ENCODE measurements at places on chromosomes 7 and 10.

GRCh38 chr10:122515022-122515424, 45.5 kb upstream of the DMBT1 start:
- DNase-seq = no peak

GRCh38 chr7:74424291-74424880, 29.3 kb upstream of the GTF2IRD1 start:
- no peak for DNase-seq

GRCh38 chr10:78337016-78337415, 303.4 kb downstream of the RPS24 start:
- no peak for DNase-seq

DNA sequence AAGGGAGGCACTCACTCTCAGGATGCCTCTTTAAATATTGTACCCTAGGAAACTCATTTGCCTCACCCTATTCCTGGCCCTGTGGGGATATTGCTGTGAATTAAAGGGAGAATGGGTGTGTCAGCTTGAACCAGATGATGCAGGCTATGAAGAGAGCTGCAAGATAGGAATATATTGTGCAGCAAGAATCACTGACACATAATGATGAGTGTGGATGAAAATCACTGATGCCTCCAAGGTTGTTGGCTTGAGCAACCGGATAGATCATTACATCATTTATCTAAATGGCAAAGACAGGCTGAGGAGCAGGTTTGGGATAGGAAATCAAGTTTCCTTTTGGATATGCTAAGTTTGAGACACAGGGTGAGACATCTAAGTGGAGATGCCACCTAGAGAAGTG, 6.2 kb downstream of the SLC26A4 start:
- no peak for DNase-seq

GRCh38 chr7:82566752-82567151, 123.2 kb upstream of the CACNA2D1 start:
- DNase-seq = no peak

- DNase-seq = no peak
These were observed 30.8 kb downstream of the ELAPOR2 start for GRCh38 chr7:87028636-87029035.

DNA sequence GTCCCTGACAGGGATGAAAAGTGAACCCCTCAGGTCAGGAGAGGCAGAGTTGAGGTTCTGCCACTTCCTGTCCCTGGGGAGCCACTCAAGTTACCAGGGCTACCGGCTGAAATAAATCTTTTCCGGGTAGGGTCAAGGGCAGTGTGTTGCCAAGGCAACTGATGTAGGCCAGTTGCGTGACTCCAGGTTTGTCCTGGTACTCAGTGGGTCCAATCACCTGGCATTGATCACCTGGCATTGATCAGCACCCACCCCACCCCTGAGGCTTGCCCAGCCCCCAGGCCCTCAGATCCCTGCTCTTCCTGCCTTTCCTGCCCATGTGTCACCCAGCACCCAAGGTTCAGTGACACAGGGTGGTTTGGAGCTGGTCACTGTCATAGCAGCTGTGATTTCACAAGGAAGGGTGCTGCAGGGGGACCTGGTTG, 5.9 kb downstream of the SAP25 start:
- DNase-seq = no peak

- DNase-seq = no peak
These were observed 9.4 kb downstream of the HNRNPF start for GRCh38 chr10:43399320-43400310.

DNA sequence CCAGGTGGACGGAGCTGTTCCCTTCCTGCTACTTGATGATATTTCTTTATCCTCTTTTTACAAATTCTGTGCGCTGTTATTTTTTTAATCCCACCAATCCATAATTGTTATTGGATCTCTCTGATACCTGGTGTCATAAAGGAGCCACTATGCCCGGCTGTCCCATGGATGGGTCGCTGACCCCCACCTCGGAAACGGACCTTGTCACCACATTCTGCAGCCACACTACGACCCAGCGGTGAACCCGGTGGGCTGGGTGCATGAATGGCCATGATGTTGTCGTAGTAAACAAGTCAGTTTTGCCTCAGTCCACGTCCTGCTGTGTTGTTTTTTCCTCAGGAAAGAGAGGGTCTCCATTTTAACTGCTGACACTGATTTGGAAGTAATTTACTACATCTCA, 112.2 kb downstream of the PKD1L1 start:
- no peak for DNase-seq

GRCh38 chr10:71269301-71270288, 49.5 kb upstream of the SLC29A3 start:
- no peak for DNase-seq

- no peak for DNase-seq
These were observed 71.1 kb downstream of the SAMD9 start for GRCh38 chr7:93046641-93047040.

DNA sequence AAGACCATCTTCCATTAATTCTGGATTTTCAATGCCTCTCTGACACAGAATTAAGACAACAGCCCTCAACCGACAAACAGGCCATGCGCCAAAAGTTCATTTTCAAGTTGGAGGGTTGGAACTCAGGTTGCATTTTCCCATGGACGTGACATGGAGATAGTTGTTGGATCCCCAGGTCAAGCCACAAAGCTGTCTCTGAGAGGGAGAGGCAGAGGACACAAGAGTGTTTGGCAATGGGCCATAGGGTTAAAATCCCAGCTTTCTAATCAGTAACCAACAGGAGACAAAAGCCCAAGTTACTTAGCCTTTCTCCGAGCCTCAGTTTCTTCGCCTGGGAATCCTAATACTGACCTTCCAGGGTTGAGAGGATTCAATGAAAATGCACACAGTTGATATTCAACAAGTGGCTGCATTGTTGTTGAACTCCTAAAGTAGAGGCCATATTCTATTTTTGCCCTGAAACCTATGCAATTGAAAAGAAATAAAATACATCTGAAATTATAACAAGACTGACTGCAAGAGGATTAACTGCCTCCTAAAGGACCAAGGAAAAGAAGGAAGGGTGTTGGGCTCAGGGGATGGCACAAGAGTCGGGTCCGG, 44.3 kb downstream of the SORBS1 start:
- no peak for DNase-seq

GRCh38 chr10:93746844-93747284, 10.9 kb upstream of the LGI1 start:
- DNase-seq = no peak

DNA sequence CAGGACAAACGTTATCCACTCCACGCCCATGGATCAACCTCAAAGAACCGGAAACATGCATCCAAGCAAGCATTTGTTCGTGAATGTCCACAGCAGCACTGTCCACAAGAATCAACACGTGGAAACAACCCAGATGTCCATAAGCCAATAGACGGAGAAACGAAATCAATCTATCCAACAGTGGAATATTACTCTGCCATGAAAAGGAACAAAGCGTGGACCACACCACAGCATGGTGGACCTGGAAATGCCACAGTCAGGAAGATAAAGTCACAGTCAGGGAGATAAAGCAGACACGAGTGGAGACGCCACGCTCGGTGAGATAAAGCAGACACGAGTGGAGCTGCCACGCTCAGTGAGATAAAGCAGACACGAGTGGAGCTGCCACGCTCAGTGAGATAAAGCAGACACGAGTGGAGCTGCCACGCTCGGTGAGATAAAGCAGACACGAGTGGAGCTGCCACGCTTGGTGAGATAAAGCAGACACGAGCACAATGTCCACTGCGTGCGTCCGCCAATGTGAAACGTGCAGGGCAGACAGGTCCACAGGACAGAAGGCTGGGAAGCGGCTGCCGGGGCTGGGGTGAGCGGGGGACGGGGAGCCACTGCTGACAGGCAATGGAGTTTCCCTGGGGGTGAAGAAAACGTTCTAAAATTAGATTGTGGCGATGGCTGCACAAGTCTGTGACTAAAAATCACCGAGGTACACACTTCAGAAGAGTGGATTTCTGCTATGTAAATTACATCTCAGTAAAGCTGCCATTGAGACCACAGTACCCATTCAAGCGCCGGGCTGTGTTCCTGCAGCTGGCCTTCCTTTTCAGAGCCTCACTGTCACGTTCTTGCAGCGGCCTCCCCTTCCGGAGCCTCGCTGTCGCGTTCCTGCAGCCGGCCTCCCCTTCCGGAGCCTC, 10.6 kb downstream of the GPER1 start:
- no peak for DNase-seq

- no peak for DNase-seq
These were observed 30.7 kb upstream of the ACSL5 start for GRCh38 chr10:112343056-112343806.

DNA sequence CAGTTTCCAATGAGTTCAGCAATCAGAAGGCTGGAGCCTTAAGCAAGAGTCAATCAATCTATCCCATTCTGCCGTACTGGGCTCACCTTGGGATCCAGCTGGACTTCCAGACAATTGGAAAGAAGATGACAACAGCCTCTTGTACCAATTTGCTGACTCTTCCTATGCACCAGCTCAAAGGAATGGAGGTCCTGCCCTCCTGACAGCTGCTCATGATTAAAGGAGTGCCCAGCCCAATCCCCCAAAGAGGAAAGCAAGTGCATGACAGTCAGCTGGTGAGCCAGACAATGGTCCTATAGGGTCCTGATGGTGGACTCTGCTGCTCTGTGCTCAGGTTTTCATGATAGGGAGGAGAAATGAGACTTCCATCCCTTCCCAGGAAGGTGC, 25.1 kb downstream of the VSTM4 start:
- no peak for DNase-seq

DNA sequence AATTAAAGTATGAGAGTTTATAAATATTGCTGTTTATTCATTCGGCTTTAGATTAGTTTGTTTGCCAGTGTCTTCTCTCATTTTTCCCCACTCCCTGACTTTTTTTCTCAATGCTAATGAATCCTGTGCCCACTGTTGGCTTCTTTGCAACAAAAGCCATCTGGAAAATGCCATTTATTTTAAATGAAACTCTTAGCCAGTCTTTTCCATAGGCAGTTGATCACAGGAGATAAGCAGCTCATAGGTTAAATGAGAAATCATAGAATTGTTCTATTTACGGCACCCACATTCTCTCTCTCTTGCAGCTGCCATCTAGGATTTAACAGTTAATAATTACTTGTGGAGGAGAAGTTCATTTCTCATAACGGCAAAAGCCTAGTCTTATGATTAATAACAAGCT, 249.3 kb upstream of the POM121L12 start:
- DNase-seq = no peak

GRCh38 chr10:26550774-26551526, 112.8 kb downstream of the APBB1IP start:
- DNase-seq = no peak

- DNase-seq = no peak
These were observed 25.1 kb downstream of the DOCK1 start for GRCh38 chr10:126930131-126930882.

DNA sequence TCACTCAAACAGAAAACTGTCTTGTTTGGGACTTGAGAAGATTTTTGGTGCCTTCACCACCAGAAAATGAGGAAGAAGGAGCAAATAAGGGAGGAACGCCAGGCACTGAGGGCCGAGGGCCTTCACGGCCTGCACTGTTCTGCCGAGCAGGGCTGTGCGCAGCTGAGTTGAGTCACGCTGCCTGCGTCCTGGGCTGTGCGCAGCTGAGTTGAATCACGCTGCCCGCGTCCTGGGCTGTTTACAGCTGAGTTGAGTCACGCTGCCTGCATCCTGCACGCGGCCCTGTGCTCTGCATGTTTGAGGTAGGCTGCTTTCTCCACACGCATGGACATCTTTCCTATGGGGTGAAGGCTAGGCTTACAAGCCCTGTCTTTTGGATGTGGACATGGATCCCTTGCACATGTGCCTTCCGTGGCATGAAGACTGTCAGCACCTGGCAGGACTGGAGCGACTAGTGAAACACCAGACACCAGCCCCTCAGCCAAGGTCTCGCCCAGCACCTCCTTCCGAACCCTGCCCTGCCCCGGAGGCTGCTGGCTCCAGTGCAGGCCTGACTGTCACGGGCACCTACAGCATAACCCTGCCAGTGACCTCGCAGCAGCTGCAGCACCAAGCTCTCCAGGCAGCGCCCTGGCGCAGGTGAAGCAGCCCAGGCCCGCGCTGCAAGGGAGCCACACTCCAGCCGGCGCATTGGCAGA, 96.7 kb downstream of the HTR5A start:
- no peak for DNase-seq

DNA sequence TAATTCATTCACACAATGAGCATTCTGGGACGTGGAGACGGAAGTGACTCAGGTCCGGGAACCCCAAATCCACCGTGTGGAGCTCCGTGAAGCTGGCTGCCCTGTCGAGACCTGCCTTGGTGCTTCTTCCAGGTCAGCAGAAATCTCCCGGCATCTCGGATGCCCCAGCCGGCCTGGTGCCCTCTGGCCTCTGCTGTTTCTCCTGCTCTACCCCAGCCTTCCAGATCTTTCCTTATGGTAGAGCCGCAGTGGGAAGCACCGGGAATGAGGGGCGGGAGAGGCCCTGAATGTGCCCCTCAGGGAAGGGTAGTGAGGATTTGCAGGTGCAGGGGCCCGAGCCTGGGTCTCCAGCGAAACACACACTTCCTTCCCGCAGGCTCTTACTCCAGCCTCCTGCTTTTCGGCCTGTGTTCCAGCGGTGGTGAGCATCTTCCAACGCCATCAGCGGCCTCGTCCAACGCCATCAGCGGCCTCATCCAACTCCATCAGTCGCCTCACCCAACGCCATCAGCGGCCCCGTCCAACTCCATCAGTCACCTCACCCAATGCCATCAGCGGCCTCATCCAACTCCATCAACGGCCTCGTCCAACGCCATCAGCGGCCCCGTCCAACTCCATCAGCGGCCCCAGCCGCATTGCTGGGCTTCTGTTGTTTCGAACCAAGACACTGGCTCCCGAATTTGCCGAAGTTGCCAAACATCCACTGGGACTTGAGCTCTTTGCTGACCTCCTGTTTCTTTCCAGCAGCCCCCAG, 57.1 kb upstream of the PDGFA start:
- no peak for DNase-seq

- no peak for DNase-seq
These were observed 23.2 kb downstream of the CREB3L2 start for GRCh38 chr7:137978464-137979237.

DNA sequence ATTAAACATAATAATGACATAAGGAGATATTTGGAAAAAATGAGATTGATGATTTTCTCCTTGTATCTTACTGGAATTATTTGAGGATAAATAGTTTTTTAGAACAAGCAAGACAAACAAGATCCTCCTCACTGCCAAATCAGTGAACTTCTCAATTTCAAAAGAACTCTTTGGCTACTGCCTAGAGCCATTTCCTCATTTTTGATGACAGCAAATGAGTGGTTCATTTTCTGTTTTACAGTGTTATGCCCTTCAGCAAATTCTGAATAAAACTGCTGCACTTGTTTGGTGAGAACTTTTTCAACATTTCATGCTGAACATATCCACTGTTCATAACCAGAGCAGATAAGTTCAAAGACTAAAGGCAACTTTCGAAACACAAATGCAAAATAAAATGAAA, 42.5 kb upstream of the AHR start:
- DNase-seq = no peak

- no peak for DNase-seq
These were observed 21.2 kb downstream of the PRKCQ start for GRCh38 chr10:6558759-6559461.

DNA sequence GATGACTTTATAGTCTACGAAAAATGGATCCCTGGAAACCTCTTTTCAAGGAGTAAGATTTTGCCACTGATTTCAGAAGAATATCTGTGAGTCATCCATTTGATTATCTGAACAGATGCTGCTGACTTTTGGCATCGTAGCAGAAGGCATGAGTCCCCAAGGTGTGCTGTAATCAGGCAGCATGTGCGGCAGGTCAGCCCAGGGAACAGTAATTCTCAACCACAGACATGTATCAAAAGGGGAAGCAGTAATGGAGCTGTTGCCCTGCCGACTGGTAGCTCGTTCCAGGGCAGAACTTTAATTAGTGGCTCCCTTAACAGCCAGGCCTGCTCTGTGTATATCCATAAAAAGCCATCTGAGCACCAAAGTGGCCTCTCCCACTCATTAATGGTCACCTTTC, 5.7 kb upstream of the VWC2 start:
- no peak for DNase-seq

GRCh38 chr7:139060695-139061237, 24.9 kb upstream of the ZC3HAV1L start:
- DNase-seq = no peak

Measured in right lung (tissue), 10 donors.